SW 1271 (cell line): ENCODE measurements at places on chromosomes 5 and 9.

DNA sequence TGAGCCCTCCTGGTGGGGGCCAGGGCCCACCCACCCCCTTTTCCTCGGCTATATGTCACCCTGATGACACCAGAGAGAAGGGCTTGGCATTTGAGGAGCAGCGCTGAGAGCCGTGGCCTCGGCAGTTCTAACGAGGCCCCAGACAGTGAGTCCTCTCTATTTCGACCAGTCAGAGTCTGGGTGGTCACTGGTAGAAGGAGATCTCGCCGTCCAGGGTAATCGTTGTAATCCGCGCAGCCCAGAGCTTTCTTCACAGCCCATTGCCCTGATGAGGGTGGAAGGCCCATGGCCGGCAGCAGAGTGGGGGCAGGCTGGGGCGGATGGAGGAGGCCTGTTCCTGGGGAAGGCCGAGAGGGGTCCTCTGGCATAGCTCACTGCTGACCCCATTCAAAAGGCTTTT, 70.2 kb downstream of the PSMB7 start:
- DNase-seq = no peak

DNA sequence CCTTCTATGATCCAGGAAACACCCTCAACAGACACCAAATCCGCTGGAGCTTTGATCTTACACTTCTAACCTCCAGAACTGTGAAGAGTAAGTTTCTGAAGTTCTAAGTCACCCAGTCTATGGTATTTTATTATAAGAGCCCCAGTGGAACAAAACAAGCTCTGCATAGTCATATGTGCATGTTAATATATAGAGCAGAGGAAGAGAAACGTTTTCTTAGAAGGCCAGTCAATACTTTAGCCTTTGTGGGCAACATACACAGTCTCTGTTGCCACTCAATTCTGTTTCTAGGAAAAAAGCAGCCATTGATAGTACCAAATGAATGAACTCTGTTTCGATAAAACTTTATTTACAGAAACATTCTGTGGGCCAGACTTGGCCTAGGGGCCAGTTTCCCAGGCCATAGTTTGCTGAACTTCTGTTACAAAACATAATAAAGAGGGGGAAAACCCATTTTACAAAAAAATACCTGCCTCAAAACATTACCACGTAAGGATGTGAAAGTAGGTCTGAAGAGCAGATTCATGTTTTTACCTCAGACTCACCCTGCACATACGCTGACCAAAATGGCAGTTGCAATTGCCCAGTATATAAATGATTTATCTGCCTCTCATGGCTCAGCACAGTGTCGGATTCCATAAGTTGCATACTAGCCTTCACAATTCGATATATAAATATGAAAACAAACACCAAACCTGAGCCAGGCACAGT, 350.5 kb downstream of the SLIT3 start:
- no peak for DNase-seq

GRCh38 chr9:132126680-132127236, 35.1 kb upstream of the NTNG2 start:
- DNase-seq = no peak

GRCh38 chr9:12819436-12820185, 44.8 kb downstream of the LURAP1L start:
- DNase-seq = no peak
